ENCODE measurements at places on chromosomes 3 and 15.

DNA sequence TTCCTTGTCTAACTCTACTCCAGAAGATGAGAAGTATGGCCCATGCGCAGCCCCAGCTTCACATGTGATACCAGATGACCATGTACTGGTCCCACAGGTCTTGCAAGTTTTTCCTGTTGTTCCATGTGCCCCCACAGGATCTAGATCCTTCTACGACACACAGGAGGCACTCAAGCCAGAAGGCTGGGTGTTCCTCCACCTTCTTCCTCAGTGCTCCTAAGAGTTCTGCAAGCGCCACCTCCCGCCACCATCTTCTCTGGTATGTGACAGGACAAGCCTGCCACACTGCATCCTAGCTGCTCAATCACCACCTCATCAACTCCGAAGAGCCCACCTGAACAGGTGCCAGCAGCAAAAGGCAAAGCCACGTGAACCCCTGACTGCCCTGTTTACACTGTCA lies 43.1 kb downstream of the XXYLT1 start:
- no peak for DNase-seq

DNA sequence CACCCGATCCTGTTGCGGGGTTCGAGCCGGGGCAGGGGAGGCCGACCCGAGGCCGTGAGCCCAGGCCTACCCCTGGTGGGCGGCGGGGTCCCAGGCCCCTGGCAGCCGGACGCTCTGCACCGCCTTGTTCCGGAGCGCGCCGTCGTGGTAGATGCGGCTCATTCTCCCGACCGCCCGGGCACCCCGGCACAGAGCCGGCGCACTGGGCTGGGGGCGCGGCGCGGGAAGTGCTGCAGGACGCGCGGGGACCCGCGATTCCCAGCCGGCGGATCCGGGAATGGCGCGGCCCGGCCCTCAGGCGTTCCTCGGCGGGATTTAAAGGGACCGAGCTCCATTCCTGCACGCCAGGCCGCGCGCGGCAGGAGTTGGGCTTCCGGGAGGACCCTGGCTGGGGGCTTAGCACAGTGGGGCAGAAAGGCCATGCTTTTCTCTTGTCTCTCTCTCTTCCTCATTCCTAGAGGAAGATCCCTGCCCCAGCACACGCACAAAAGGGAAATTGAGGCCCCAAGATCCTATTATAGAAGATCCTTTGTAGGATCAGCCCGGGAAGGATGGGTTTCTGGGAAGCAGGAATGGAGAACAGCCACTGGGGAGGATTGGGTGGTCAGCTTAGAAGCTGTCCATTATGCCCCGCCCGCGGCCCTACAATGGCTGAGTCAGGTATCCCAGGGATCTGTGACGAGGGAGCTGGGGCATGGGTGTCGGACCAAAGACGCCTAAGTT lies at the start of gene ARPIN:
Gene ARPIN (minus strand): TSS at position 279 of the 723 bp plus-strand sequence. CDS start 117 bp downstream, at position 162.
- no peak for DNase-seq

- DNase-seq, result no peak
Measured at GRCh38 chr15:70714565-70714964, 48.8 kb downstream of the UACA start.

DNA sequence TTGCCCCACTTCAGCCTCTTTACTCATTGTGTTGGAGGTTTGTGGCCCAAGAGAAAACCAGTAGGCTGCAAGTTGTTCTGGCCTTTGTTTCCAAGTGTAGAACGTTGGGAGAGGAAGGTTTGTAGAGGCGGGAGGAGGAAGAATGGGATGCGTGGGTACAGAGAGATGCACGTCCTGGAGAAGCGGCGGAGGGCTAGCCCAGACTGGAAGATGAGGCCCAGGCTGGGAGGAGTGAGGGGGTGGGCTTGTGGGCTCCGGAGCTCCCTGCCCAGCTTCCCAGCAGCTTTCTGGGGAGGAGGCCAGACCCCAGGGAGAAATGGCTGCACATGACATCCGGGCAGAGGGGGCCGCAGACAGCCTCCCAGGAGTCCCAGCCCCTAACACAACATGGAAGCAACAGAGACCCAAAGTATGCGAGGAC lies 5.3 kb downstream of the PLA2G4F start:
- DNase-seq, result no peak

DNA sequence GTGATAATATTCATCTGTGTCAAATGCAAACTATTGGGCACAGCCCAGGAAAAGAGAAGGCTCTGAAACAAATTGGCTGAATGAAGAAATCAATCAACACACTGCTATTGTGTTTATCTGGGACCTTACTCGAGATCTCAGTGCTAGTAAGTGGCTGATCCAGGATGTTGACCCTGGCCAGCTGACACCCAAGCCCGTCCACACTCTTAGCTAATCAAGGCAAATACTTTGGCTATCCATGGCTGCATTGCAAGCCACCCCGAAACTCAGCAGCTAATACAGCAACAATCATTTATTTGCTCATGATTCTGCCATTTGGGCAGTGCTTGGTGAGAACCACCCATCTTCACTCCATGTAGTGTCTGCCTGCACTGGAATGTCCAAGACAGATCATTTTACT lies 74.1 kb upstream of the UBE3A start:
- DNase-seq, result no peak

DNA sequence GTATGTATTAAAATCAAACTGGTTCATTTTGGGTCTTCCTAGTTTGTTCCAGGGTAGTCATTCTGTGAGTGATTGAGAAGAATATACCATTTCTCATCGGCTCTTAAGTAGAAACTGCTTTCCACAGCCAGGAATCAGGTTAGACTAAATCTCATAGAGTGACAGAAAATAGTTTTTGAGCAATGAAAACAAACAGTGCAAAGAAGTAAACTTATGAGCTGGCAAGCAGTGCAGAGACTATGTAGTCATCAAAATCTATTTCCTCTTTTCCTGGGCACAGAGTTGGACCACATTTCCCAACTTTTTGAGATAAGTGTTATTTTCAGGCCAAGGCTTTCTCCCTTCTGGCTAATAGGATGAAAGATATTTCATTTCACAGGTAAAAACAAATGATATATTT lies 66.5 kb downstream of the UBE3A start:
- DNase-seq, result no peak

- no peak for DNase-seq
Measured at GRCh38 chr3:144444546-144444945, 472.9 kb downstream of the DIPK2A start.

GRCh38 chr3:58470363-58471024 lies 21.4 kb upstream of the KCTD6 start:
- no peak for DNase-seq

GRCh38 chr15:82950295-82950694 lies 2.2 kb downstream of the HOMER2 start:
- DNase-seq, result no peak

- DNase-seq, result peak; percentile 73
Measured at GRCh38 chr3:184335661-184336546, 1.5 kb upstream of the FAM131A start.

DNA sequence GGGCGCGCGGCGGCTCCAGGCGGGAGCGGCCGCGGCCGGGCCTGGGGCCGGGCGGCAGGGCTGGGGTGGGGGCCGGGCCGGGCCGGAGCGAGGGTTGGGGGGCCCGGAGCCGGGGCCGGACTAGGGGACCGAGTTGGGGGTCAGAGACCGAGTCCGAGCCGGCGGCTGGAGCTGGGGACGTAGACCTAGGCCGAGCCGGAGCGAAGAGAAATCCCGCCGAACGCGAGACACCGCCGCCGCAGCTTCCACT lies 37.3 kb downstream of the HMCES start:
- DNase-seq, result no peak

- DNase-seq, result no peak
Measured at GRCh38 chr15:100484443-100484842, 44.3 kb downstream of the CERS3 start.

- DNase-seq, result no peak
Measured at GRCh38 chr3:6791161-6791560, 69.8 kb upstream of the GRM7 start.

DNA sequence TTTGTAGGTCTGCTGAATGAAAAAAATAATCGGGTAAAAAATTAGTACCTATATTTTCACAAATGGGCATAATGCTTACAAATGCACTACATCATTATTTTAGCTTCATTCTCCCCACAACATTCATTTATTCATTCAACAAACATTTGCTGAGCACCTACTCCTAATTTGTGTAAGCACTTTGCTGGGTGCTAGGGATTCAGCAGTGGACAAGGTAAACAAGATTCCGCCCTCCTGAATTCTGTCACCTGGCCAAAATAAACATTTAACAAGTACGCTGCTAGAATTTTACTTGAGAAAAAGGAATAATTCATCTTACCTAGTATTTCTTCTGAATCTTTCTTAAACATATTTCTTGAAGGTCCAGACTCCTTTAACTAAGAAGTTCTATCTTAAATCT lies 72.1 kb downstream of the TIGIT start:
- DNase-seq, result no peak

Measured in activated naive CD8-positive, alpha-beta T cell treated with anti-CD3 and anti-CD28 coated beads, Interleukin-2, amount 50 U/mL, for 16 hours (primary cell).